ENCODE measurements at places on chromosomes 1 and 21.

DNA sequence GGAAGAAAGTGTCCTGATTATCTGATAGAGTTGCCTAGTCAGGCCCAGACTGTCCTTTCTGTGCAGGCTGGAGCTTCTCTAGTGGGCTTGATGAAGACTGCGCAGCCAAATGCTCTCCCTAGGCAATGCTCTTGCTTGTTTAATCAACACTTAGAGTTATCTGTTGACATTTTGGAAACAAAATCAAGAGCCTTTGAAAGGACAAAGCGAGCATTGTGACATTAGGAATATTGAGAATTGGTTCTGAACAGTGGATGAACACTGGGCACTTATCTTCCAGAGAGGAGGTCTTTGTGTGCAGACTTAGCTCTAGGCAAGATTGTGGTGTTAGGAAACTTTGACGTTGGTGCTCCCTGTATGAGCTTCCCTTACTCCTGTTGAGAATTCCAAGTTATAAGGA lies 94.5 kb downstream of the DNTTIP2 start:
- H3K36me3 ChIP-seq = no peaks in the 10 kb centered on the region
- no peak overlapping the region for H3K4me3 ChIP-seq
- no peaks in the 10 kb centered on the region for H3K27me3 ChIP-seq

GRCh38 chr1:229183588-229183987 lies 87.3 kb upstream of the RAB4A start:
- no peaks in the 10 kb centered on the region for H3K27me3 ChIP-seq
- no peak overlapping the region for H3K27ac ChIP-seq
- H3K36me3 ChIP-seq = no peaks in the 10 kb centered on the region

- H3K4me3 ChIP-seq = no peak overlapping the region
- no peak overlapping the region for H3K27ac ChIP-seq
- no peaks in the 10 kb centered on the region for H3K36me3 ChIP-seq
- H3K27me3 ChIP-seq = peaks cover 11% of the 10 kb centered on the region
These were observed 28.5 kb upstream of the PLXNA2 start for GRCh38 chr1:208272713-208273112.

DNA sequence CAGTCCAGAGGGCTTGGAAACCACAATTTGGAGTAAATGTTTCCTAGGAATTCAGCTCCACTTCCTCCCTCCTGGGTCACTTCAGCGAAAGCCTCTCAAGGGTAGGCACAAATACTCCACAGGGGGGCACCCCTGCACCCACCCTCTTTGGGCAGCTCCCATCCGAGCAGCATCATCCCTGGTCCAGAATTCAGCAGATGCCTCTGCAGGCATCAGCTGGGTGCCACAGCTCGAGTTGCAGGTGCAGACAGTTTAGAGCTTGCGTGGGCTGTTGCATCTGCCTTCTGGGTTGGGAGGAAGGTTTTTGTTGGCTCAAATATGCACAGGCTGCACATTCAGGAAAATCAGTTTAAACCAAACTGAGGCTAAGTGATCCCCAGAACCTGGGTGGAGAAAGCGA lies 25.0 kb downstream of the KANK4 start:
- no peak overlapping the region for H3K27ac ChIP-seq
- DNase-seq = peak; percentile 8
- no peaks in the 10 kb centered on the region for H3K27me3 ChIP-seq
- no peak overlapping the region for H3K4me3 ChIP-seq

DNA sequence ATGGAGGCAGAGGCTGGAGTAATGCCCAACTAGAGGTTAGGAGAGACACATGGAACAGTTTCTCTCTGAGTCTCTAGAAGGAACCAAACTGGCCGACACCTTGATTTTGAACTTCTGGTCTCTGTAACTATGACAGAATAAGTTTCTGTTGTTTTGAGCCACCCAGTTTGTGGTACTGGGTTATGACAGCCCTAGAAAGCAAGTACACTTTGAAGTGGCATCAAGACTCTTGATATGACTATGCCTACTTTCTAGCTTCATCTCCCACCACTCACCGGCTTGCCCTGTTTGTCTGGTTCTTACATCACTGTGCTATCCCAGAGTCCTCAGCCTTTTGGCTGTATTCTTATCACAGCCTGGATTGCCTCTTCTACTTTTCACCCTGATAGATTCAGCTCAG lies 230.3 kb upstream of the USP24 start:
- DNase-seq = no peak
- H3K4me3 ChIP-seq = no peak overlapping the region
- no peaks in the 10 kb centered on the region for H3K27me3 ChIP-seq
- H3K4me1 ChIP-seq = peaks cover 18% of the 10 kb centered on the region
- H3K27ac ChIP-seq = peak overlapping the region; percentile 30

- no peaks in the 10 kb centered on the region for H3K27me3 ChIP-seq
- DNase-seq = no peak
- H3K4me1 ChIP-seq = no peaks in the 10 kb centered on the region
- H3K27ac ChIP-seq = no peak overlapping the region
- no peak overlapping the region for H3K4me3 ChIP-seq
- peaks cover 9% of the 10 kb centered on the region for H3K36me3 ChIP-seq
These were observed 42.5 kb downstream of the WDR4 start for GRCh38 chr21:42836767-42837301.

- no peaks in the 10 kb centered on the region for H3K4me1 ChIP-seq
- H3K27me3 ChIP-seq = no peaks in the 10 kb centered on the region
- no peak overlapping the region for H3K4me3 ChIP-seq
- H3K27ac ChIP-seq = no peak overlapping the region
- DNase-seq = no peak
These were observed 26.5 kb downstream of the BCL9 start for GRCh38 chr1:147567594-147568381.

- H3K4me3 ChIP-seq = no peak overlapping the region
- peak; percentile 58 for DNase-seq
- H3K4me1 ChIP-seq = peaks cover 29% of the 10 kb centered on the region
- H3K27me3 ChIP-seq = no peaks in the 10 kb centered on the region
- H3K36me3 ChIP-seq = no peaks in the 10 kb centered on the region
These were observed 133.7 kb downstream of the RUNX1 start for GRCh38 chr21:34915364-34915841.

- H3K4me3 ChIP-seq = peak overlapping the region; percentile 90
- DNase-seq = no peak
- peaks cover 10% of the 10 kb centered on the region for H3K36me3 ChIP-seq
- H3K27me3 ChIP-seq = peaks cover 5% of the 10 kb centered on the region
- peaks cover 13% of the 10 kb centered on the region for H3K4me1 ChIP-seq
These were observed 1.4 kb downstream of the GUK1 start for GRCh38 chr1:228141226-228142044.

GRCh38 chr1:22976461-22977243 lies 4.0 kb upstream of the LACTBL1 start:
- no peak overlapping the region for H3K27ac ChIP-seq
- H3K4me3 ChIP-seq = no peak overlapping the region
- no peaks in the 10 kb centered on the region for H3K36me3 ChIP-seq
- peak; percentile 84 for DNase-seq
- H3K27me3 ChIP-seq = peaks cover 9% of the 10 kb centered on the region

GRCh38 chr1:24896176-24896575 lies 33.9 kb downstream of the RUNX3 start:
- H3K27ac ChIP-seq = no peak overlapping the region
- H3K4me1 ChIP-seq = no peaks in the 10 kb centered on the region
- peaks cover 3% of the 10 kb centered on the region for H3K27me3 ChIP-seq
- H3K4me3 ChIP-seq = no peak overlapping the region
- no peaks in the 10 kb centered on the region for H3K36me3 ChIP-seq

DNA sequence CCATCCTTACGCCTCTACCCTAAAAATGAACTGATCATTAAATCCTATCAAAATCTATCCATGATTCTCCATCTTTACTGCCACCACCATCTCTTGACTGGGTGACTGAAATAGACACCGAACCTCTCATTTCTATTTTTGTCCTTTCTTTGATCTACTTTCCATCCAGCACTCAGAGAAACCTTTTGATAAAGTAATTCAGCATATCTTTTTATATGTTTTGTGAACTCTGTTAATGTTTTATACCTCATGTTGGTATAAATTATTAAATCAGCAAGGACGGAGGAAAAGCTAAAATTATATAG lies 13.0 kb downstream of the PCNX2 start:
- H3K4me3 ChIP-seq = no peak overlapping the region
- no peaks in the 10 kb centered on the region for H3K27me3 ChIP-seq
- no peak for DNase-seq

- H3K4me3 ChIP-seq = no peak overlapping the region
- no peaks in the 10 kb centered on the region for H3K36me3 ChIP-seq
- H3K27ac ChIP-seq = no peak overlapping the region
- DNase-seq = no peak
- no peaks in the 10 kb centered on the region for H3K27me3 ChIP-seq
These were observed 1.0 kb upstream of the LRRC38 start for GRCh38 chr1:13514821-13515220.

GRCh38 chr1:9823693-9823942 lies 147 bp downstream of the CLSTN1 start:
- H3K4me3 ChIP-seq = no peak overlapping the region
- no peaks in the 10 kb centered on the region for H3K36me3 ChIP-seq
- peaks cover 6% of the 10 kb centered on the region for H3K4me1 ChIP-seq
- no peak overlapping the region for H3K27ac ChIP-seq

GRCh38 chr1:8525216-8525557 lies 207.3 kb downstream of the SLC45A1 start:
- peak overlapping the region; percentile 75 for H3K27ac ChIP-seq
- no peaks in the 10 kb centered on the region for H3K4me1 ChIP-seq

- no peaks in the 10 kb centered on the region for H3K36me3 ChIP-seq
- peak; percentile 83 for DNase-seq
- H3K27ac ChIP-seq = peak overlapping the region; percentile 55
- no peak overlapping the region for H3K4me3 ChIP-seq
- peaks cover 37% of the 10 kb centered on the region for H3K4me1 ChIP-seq
- no peaks in the 10 kb centered on the region for H3K27me3 ChIP-seq
These were observed 96.4 kb downstream of the C1orf21 start for GRCh38 chr1:184483101-184483683.

- no peaks in the 10 kb centered on the region for H3K4me1 ChIP-seq
- no peaks in the 10 kb centered on the region for H3K27me3 ChIP-seq
- H3K27ac ChIP-seq = no peak overlapping the region
- peaks cover under 1% of the 10 kb centered on the region for H3K36me3 ChIP-seq
- DNase-seq = peak; percentile 10
- H3K4me3 ChIP-seq = no peak overlapping the region
These were observed 80.6 kb downstream of the GON4L start for GRCh38 chr1:155776414-155776813.

Measured in fibroblast of lung (primary cell).